ENCODE measurements at places on chromosomes 2 and 18.

- no peak for DNase-seq
These were observed 474.6 kb downstream of the SLC4A3 start for GRCh38 chr2:220101980-220102379.

DNA sequence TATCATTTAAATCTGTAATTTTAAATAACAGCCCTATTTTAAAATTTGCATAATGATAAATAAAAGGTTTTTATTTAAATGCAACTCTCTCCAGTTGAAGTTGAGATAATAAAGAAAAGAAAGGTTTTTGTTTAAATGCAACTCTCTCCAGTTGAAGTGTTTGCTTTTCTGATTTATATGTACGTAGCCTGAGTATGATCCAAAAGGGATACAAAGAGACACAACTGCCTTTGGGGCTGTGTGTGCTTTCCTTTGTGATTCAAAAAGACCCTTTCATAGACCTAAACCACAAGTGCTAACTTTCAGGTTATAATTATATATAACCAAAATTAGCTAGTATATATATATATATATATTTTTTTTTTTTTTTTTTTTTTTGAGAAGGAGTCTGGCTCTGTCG lies 76.2 kb upstream of the MFF start:
- DNase-seq: no peak

GRCh38 chr2:12032398-12032797 lies 286.0 kb downstream of the LPIN1 start:
- DNase-seq: no peak

DNA sequence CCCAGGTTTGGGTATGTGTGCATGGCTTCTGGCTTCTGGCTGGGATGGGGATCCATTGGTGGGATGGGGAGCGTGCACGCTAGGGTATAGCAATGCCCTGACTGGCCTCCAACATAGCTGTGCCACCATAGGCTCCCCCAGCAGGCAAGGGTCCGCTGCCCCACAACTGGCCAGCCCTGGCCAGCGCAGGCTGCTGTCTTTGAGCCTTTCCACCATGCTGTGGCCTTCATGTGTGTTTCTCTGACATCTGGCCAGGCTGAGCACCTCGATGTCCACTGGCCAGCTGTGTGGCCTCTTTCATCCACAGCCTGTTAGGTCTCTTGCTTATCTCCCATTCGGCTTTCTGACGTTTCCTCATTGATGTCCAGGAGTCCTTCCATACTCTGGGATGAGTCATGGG lies 231.3 kb downstream of the NDUFA10 start:
- DNase-seq: no peak

- no peak for DNase-seq
These were observed 52.7 kb downstream of the TET3 start for GRCh38 chr2:74037379-74037860.

- DNase-seq: no peak
These were observed 83.2 kb downstream of the TTC32 start for GRCh38 chr2:19818543-19818942.

- DNase-seq: no peak
These were observed 8.1 kb upstream of the CXCR4 start for GRCh38 chr2:136126021-136126420.

DNA sequence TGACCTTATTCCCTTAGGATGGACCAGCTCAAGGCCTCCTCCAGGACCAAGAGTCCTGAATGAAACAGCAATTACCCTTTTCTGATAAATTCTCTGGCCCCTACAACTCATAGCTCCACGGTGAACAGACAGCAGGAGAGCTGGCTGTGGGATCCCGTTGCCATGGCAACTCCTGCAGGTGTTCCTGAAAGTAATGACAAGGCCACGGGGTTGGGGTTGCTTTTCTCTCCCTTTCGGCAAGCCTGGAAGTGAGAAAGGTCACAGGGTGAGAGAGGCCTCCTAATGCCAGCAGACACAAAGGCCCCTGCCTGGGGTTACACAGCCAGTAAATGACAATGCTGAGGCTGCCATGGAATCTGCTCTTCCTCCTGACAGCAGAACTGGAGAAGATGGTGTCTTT lies 403.0 kb downstream of the NBAS start:
- no peak for DNase-seq

DNA sequence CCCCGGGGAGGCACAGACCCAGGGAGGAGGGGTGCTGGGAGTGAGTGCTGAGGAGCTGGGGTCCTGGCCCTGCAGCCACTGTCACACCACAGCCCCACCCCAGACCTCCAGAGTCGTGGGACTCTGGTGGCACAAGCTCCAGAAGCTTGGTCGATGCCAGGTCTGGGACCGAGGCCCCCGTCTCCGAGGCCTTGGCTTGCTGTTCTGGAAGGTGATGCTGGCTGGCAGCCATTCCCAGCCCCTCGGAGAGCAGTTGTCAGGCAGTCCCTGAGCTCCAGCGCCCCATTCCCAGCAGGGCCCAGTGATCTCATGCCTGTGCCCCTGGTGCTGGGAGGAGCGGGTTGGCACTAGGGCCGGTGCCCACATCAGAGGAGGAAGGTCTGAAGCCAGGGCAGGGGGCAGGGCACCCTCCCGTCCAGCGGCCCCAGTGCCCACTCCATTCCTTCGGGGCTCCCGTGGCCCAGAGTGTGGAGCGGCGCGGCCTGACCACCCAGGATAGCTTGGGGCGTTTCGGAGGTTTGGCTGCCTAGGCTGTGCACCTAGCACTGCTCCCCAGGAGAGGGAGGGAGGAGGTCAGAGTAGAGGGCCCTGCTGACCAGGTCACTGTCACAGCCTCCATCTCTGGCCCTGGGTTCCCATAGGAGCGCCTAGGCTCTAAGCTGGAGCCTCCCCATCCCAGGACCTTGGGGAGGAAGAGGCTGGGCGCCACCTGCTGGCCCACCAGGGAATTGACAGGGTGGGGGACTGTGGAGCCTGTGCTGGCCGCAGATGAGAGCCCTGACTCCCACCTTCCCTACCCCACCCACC lies 16.8 kb upstream of the ALPI start:
- DNase-seq: no peak

- DNase-seq: no peak
These were observed 59.3 kb downstream of the ETAA1 start for GRCh38 chr2:67456428-67456827.

DNA sequence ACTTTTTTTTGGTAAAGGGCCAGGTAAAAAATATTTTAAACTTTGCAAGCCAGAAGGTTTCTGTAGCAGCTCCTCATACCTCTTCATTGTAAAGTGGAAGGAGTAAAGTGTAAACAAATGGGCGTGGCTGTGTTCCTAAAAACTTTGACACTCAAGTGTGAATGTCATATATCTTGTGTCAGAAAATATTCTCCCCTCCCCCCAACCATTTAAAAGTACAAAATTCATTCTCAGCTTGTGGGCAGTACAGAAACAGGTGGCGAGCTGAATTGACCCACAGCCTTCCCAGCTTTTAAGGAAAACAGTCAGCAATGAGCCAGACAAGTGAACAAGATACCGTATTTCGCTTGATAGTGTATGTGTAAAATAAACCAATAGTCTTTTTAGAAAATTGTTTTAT lies 4.0 kb downstream of the YPEL5 start:
- DNase-seq: no peak

GRCh38 chr2:85986121-85986520 lies 97.3 kb upstream of the ST3GAL5 start:
- DNase-seq: no peak

DNA sequence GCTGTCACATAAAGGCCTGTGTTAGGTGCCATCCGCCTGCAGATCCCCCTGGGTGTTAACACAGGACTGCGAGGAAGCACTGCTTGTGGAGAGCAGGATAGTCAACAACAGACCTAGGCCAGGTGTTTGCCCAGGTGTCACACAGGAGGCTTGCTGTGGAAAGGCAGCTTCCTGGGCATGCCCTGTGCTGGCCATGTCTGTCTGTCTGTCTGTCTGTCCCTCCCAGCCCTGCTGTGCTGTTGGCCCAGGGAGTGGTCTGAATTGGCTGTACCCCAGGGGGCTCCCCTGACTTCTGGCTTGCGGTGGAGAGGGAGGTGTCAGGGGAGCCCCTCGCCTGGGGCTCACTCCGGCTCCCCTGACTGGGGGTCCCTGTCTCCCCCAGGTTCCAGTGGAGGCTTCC lies 53.2 kb downstream of the SH3BP4 start:
- DNase-seq: no peak

DNA sequence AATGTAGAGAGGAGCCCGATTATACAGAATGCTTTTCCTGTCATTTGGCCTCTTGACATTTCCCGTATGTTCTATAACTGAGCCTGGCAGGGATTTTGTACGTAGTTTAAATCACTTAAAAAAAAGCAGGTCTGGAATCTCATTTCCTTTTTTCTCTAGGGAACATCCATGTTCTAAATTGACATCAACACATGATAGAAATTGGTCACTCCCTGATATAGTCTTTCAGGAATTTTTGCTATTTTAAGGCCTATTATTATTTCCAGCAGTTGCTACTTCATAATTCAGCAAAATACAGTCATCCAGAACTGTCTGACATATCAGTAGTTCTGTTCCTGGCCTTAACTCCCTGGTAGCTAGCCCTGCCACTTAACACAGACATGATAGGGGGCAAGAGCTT lies 565.7 kb upstream of the ZEB2 start:
- no peak for DNase-seq

DNA sequence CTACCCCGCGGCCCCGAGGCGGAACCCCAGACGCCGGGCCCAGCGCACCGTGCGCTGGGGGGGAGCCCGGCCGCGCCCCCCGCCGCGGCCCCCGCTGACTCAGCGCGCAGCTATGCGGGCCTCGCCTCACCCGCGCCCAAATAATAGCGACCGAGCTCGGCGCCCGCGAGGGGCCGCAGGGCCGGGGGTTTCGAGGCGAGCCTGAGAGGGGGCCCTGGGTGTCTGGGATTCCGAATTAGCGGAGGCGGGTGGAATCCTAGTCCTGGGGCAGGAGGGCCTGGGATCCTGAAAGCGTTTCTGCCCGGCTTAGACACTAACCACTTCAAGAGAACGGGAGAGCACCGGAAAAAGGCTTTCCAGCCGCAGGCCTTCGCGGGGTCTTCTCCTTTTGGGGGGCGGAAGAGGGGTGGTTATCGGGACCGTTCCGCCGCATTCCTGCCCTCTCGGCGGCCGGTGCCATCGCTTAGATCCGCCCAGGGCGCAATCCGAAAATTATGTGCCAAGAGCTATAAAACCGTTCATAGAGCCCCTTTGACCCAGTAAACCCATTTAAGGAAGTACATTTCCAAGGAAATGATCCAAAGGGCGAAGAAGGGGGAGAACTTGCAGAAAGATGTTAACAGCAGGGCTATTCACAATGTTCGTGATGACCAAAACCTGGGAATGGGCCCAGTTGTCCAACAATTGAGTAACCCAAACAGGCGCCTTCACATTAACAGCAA lies 681 bp upstream of the ROCK2 start:
- no peak for DNase-seq

- DNase-seq: peak; percentile 96
These were observed 153.7 kb downstream of the TGIF1 start for GRCh38 chr18:3603421-3604234.

GRCh38 chr18:76484749-76485387 lies 10.2 kb downstream of the ZNF516 start:
- DNase-seq: no peak

GRCh38 chr2:197045115-197045514 lies 118.6 kb upstream of the PGAP1 start:
- no peak for DNase-seq

DNA sequence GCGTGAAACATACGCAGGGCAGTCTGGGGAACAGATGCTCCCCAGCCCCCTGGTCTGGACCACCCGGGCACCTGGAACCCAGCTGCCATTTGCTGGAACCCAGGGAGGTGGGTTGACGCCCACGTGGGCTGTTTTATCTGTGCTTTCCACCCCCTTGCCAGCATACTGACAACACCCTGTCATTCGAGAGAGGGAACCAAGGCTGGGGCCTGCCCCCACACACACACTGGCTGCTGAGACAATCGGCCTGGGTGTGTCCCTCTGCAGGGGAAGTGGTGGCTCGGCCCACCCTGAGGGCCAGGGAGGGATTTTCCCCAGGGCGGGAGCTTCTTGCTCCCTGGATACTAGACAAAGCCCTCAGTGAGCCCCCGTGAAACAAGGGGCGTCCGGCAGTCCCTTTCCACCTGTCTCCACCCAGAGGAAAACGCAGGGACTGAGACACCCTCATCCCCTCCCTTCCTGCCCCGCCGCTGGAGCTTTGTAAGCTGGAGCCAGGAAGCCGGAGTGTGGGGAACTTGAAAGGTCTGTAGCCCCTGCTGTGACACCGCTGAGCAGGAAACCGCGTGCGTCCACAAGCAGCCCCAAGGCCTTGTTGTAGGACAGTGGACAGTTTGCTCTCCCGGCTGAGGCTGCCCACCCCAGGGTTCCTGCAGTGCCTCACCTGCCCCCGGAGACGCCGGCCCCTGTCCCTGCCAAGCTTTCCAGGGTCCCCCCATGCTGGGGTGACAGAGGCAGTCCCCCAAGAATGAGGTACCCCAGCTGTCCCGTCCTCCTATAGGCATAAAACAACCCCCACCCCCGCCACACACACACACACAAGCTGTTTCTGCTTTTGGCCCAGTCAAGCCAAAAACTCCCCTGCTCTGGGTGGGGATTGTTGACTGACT lies 14.1 kb upstream of the KLF11 start:
- DNase-seq: no peak

GRCh38 chr2:161713706-161714105 lies 89.5 kb downstream of the SLC4A10 start:
- DNase-seq: no peak

DNA sequence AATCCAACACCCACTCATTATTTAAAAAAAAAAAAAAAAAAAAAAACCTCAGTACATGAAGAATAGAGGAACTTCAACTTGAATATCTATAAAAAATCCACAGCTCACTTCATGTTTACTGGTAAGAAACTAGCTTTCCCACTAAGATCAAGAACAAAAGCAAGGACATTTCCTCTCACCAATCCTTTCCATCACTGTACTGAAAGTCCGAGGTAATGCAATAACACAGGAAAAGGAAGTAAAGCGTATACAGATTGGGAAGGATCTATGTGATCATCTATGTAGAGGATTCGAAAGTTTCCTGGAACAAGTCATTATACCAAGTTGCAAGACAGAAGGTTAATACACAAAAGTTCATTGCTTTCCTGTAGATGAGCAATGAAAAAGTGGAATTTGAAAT lies 63.2 kb downstream of the ROCK2 start:
- no peak for DNase-seq

- DNase-seq: no peak
These were observed 41.2 kb downstream of the RPL37A start for GRCh38 chr2:216539791-216540241.

DNA sequence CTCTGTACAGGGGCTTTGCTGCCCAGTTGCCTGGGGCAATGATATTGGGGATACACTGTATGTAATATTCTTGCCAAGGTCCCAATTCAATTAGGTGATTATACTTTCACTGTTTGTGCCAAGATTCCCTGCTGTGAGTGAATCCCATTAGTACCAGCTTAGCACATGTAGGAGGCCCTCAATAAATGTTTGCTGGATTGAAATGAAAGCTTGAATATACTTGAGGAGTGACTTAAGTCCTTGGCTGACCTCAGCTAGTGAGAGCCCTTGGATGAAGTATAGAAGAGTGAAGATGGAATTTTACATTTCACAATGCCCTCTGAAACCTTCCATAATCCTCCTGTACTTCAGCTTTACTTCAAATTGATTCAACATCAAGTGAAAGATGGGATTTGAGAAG lies 102.9 kb downstream of the GATA6 start:
- no peak for DNase-seq

- DNase-seq: no peak
These were observed 34.6 kb downstream of the EFEMP1 start for GRCh38 chr2:55888936-55889335.

Data from amniotic stem cell (primary cell).